ENCODE measurements at places on chromosomes 13 and 19.

DNA sequence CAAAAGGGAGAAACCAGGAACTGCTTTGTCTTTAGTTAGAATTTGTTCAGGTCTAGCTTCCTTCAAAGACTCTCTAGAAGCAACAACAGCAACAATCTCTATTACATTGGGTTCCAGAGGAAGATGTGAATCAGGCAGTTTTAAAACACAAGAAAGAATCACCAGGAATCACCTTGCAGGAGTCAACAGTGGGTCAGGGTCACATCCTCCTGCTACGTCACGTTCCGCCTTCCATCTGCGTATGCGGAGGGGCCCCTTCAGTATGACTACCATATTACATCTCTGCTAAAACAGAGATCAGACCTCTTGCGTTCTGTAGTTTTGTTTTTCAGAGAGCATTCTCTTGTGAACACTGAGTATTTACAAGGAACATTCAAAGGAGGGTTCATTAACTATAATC lies 147.8 kb upstream of the STARD13 start:
- DNase-seq = no peak

DNA sequence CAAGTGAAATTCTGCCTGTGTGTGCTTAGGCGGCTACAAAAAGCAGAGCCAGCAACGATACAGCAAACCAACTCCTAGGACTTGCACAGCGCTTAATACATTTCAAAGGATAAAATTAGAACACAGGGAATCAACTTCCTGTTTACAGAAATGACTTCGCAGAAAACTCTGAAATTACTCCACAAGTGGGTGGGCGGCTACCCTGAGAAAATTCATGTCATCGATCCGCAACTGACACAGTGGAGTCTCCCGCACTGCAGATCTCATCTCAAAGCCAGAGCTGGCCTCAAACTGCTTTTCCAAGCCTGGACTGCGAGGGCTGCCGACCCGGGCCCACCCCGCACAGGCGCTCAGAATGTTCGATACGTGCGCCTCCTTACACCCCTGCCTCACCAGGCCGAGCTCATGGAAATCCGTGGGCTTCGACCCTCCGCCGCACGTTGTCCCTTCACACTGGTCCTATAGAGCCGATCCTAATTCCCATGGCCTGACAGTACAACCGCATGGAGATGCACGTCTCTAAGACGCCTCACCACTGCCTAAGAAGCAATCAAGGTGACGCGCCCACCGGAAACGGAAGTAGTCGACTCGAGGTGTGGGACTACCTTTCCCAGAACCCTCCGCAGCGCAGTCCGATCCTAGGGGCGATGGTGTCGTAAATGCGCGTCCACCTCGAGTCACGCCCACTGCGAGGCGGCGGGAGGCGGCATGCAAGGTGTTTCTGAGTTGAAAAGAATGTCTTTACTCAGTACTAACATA lies at the start of gene ZNF229:
Gene ZNF229 (minus strand): TSS at position 557 of the 759 bp plus-strand sequence. CDS start 5,625 bp downstream, outside the sequence.
- peak; percentile 94 for DNase-seq

GRCh38 chr19:39765091-39766076 lies 13.3 kb upstream of the LEUTX start:
- DNase-seq = peak; percentile 53

- no peak for DNase-seq
These were observed at the start of gene ARHGAP35 for GRCh38 chr19:46860846-46861690. TSS of gene ARHGAP35 (plus strand) at chr19:46860997. CDS start at chr19:46918676, 57,679 bp downstream.
